ENCODE measurements at places on chromosomes 1 and 21.

DNA sequence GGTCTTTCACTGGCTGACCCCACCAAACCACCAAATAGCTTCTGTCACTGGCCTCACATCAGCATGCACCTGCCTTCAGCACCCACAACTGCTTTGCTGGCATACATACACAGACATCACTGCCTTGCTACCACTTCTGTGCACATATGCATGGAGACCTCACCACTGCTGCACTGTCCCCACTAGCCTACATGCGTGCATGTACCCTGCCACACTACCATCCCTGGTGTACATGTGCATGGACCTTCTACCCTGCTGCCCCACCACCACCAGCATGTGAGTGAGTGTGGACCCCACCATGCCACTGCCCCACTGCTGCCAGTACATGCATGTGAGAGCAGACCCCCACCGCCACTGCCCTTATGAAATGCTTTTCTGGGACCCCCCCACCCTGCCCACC lies 6.1 kb downstream of the CD1C start:
- no peak overlapping the region for H3K27ac ChIP-seq
- H3K4me3 ChIP-seq: no peak overlapping the region
- H3K27me3 ChIP-seq: no peaks in the 10 kb centered on the region
- no peaks in the 10 kb centered on the region for H3K4me1 ChIP-seq

- no peak for DNase-seq
- H3K4me1 ChIP-seq: no peaks in the 10 kb centered on the region
- peaks cover 13% of the 10 kb centered on the region for H3K27me3 ChIP-seq
- no peaks in the 10 kb centered on the region for H3K36me3 ChIP-seq
Observed at GRCh38 chr1:204744107-204744779, 58.7 kb upstream of the LRRN2 start.

DNA sequence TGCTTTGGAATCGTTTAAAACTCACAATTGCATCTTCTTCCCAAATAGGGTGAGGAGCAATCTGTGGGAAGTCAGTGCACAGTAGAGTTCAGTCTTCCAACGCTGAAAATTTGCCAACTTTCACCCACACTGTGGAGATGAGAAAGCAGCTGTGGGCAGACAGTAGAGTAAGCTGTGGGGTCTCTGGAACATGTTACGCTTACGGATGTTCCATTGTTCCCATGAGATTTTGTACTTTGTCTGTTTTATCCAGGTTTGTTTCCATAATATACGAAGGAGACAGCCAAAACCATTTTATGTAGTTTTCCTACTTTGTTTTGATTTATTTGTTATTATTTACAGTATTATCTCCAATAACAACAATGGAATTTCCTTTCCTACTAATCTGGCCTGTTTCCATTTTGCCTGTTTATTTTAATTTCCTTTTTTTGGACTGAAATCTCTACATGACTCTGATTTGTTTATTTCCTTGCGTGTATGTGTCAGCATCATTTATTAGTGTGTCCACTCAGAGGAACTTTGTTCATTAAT lies 65.1 kb upstream of the RGL1 start:
- no peak overlapping the region for H3K4me3 ChIP-seq
- H3K27me3 ChIP-seq: no peaks in the 10 kb centered on the region
- H3K27ac ChIP-seq: no peak overlapping the region
- H3K4me1 ChIP-seq: no peaks in the 10 kb centered on the region
- no peaks in the 10 kb centered on the region for H3K36me3 ChIP-seq
- no peak for DNase-seq

DNA sequence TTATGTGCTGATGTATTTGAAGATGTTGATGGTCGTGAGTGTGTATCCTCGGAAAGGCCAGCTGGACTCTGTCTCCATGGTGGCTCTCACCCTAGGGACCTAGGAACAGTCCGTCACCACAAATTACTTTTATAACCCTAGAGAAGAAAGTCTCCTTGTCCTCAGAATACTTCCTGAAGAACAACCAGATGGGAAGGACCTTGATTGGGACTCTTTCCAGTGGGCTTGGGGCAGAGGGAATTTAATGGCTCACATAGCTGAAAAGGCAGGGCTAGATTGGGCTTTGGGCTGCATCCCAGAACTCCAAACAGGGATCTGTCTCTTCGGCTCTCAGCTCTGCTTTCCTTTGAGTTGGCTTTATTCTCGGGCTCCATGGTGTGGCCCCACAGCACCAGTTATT lies 90.8 kb downstream of the TBX19 start:
- no peaks in the 10 kb centered on the region for H3K36me3 ChIP-seq
- no peak for DNase-seq
- no peaks in the 10 kb centered on the region for H3K27me3 ChIP-seq
- no peaks in the 10 kb centered on the region for H3K4me1 ChIP-seq

GRCh38 chr1:36918604-36919003 lies 115.7 kb downstream of the GRIK3 start:
- H3K36me3 ChIP-seq: no peaks in the 10 kb centered on the region
- no peaks in the 10 kb centered on the region for H3K27me3 ChIP-seq
- no peaks in the 10 kb centered on the region for H3K4me1 ChIP-seq
- no peak overlapping the region for H3K4me3 ChIP-seq
- H3K27ac ChIP-seq: no peak overlapping the region

DNA sequence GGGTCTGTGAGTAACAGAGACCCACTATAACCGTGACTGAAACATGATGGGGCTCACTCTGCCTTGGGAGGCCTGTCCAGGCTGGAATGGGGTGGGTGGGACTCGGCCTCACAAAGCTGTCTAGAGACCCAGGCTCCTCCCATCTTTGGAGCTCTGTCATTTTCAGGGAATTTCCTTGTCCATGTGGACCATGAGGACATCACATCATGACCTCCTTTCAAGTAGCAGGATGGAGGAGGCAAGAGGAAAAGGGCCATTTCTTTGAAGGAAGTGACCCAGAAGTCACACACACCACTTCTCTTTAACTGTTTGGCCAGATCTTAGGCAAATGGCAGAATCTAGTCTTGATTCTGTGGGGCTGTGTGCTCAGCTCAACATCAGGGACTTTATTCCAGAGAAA lies 79.9 kb downstream of the CNIH3 start:
- H3K4me1 ChIP-seq: no peaks in the 10 kb centered on the region
- H3K36me3 ChIP-seq: no peaks in the 10 kb centered on the region
- H3K27ac ChIP-seq: no peak overlapping the region
- H3K4me3 ChIP-seq: no peak overlapping the region
- DNase-seq: no peak

GRCh38 chr1:211511030-211511700 lies 19.2 kb upstream of the RD3 start:
- no peak overlapping the region for H3K4me3 ChIP-seq
- H3K27me3 ChIP-seq: peaks cover 1% of the 10 kb centered on the region
- peaks cover 4% of the 10 kb centered on the region for H3K4me1 ChIP-seq
- no peak overlapping the region for H3K27ac ChIP-seq

DNA sequence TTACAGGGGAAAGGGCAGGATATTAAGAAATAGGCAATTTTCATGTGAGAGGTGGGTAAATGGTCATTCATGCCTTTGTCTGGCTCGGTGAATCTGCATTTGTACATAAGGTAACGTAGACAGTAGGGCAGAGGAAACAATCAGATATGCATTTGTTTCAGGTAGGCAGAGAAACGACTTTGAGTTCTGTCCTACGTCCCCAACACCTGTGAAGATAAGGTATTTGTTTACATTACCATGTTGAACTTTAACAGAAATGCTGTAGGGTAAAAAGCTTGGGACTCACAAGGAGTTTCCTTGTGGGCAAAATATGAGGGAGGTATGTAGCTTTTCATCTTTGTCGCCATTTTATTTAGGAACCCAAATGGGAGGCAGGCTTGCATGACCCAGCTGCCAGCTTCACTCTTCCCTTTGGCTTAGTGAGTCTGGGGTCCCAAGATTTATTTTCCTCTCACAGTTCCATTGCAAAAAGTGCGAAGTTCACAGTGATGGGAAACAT lies 31.4 kb downstream of the B3GALT5 start:
- no peak overlapping the region for H3K27ac ChIP-seq
- no peaks in the 10 kb centered on the region for H3K27me3 ChIP-seq
- no peak for DNase-seq
- H3K4me1 ChIP-seq: no peaks in the 10 kb centered on the region
- no peaks in the 10 kb centered on the region for H3K36me3 ChIP-seq

- H3K4me1 ChIP-seq: no peaks in the 10 kb centered on the region
- no peaks in the 10 kb centered on the region for H3K27me3 ChIP-seq
- no peak overlapping the region for H3K4me3 ChIP-seq
- no peak for DNase-seq
Observed at GRCh38 chr1:31837451-31838158, 21.8 kb upstream of the SPOCD1 start.

- peak; percentile 49 for DNase-seq
- no peaks in the 10 kb centered on the region for H3K27me3 ChIP-seq
- peaks cover 5% of the 10 kb centered on the region for H3K4me1 ChIP-seq
- peak overlapping the region; percentile 83 for H3K27ac ChIP-seq
- H3K36me3 ChIP-seq: peaks cover 2% of the 10 kb centered on the region
Observed at GRCh38 chr1:2555634-2556276, 416 bp upstream of the TNFRSF14 start.

- H3K4me1 ChIP-seq: no peaks in the 10 kb centered on the region
- no peaks in the 10 kb centered on the region for H3K36me3 ChIP-seq
- H3K27me3 ChIP-seq: no peaks in the 10 kb centered on the region
- no peak for DNase-seq
Observed at GRCh38 chr1:59007429-59007819, 223.6 kb upstream of the JUN start.

- H3K27me3 ChIP-seq: no peaks in the 10 kb centered on the region
- H3K27ac ChIP-seq: peak overlapping the region; percentile 76
- H3K36me3 ChIP-seq: peaks cover 4% of the 10 kb centered on the region
- peaks cover 5% of the 10 kb centered on the region for H3K4me1 ChIP-seq
Observed at GRCh38 chr1:31295874-31296485, 608 bp downstream of the SNRNP40 start.

DNA sequence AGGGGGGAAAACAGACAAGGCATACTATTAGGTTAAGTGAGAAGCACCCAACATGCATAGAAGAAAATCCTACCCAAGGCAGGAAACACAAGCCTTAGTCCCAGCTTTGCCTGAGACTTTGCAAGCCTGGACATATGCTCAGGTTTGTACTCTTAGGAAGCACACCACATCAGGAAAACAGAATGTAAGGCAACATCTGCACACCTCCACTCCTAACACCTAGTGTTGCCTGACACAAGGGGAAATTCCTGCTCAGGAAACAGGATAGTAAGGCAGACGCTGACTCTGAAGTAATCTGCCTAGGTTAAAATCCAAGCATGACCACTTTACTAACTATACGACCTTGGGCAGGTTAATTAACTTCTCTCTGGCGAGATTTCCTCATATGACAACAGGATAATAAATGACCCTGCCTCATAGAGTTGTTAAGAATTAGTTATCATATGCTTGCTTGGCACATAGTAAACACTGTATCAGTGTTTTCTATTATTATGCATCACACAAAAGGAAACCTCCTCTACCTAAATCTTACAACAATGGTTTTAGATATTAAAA lies 119.8 kb downstream of the ZZZ3 start:
- H3K27ac ChIP-seq: no peak overlapping the region
- H3K27me3 ChIP-seq: no peaks in the 10 kb centered on the region
- no peak overlapping the region for H3K4me3 ChIP-seq
- no peaks in the 10 kb centered on the region for H3K4me1 ChIP-seq
- H3K36me3 ChIP-seq: peaks cover 2% of the 10 kb centered on the region

DNA sequence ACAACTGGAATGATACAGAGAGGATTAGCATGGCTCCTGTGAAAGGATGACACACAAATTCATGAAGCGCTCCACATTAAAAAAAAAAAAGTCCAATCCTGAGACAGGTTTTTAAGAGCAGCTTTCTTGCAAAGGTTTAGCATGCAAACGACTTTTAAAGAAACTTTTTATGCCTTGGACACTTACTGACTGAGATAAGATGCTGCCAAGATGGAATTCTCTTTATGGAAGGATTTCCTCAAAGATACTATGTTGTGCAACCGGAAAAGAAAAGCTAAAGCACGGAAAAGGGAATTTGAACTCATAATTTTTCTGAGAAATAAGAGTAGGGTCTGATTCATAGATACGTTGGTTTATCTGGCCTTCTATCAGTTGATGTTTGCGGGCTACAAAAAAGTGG lies 27.3 kb downstream of the PIGP start:
- no peaks in the 10 kb centered on the region for H3K27me3 ChIP-seq
- H3K36me3 ChIP-seq: no peaks in the 10 kb centered on the region
- no peak for DNase-seq
- H3K27ac ChIP-seq: no peak overlapping the region

GRCh38 chr1:228975238-228975907 lies 240.1 kb downstream of the RHOU start:
- no peaks in the 10 kb centered on the region for H3K4me1 ChIP-seq
- H3K27ac ChIP-seq: no peak overlapping the region
- no peak for DNase-seq
- H3K36me3 ChIP-seq: no peaks in the 10 kb centered on the region
- H3K4me3 ChIP-seq: no peak overlapping the region
- H3K27me3 ChIP-seq: no peaks in the 10 kb centered on the region

DNA sequence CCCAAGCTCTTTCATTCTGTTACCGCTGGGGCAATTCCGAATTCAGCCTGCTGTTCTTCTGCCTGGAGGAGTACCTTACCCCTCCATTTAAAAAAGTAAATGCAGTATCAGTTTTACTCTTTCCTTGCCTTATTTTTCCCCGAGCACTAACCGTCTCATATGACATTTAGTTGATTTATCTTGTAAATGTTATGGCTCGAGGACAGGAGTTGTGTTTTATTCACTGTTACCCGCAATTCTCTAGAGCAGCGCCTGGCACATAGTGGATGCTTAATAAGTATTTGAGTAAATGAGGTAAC lies 425 bp upstream of the TADA1 start:
- DNase-seq: no peak
- H3K27ac ChIP-seq: no peak overlapping the region

DNA sequence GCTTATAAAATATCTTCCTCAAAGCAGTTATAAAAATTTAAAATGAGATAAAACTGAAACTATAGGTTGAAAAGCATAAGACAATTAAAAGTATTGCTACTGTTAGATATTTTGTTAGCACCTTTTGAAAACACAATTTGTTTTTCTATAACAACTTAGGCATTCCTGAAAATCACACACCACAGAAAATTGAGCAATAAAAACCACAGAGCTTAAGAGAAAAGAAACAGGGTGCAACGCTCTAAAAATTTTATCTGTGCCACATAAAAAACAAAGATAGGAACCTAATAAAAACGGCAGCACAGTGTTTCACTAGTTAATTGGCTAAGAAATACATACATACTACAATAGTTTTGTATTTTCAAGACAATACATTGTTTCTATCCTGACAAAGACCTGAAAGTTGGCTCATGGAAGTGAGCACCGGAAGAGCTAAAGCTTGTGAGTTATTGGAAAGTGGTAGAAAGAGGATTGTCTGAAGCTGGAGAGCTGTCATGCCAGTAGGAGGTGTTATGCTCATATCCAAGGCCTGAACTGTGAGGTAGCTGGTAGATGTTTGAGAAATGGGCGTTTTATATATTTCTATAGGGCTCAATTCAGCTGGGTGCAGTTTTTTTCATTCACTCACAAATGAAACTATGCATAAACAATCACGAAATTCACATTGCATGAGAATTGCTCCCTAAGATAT lies 45.8 kb downstream of the RGS7 start:
- peaks cover 2% of the 10 kb centered on the region for H3K4me1 ChIP-seq
- no peak for DNase-seq
- H3K27ac ChIP-seq: no peak overlapping the region
- no peak overlapping the region for H3K4me3 ChIP-seq
- no peaks in the 10 kb centered on the region for H3K27me3 ChIP-seq

GRCh38 chr21:41451753-41452676 lies 26.0 kb downstream of the MX1 start:
- no peaks in the 10 kb centered on the region for H3K27me3 ChIP-seq
- H3K4me3 ChIP-seq: no peak overlapping the region
- no peaks in the 10 kb centered on the region for H3K36me3 ChIP-seq
- H3K27ac ChIP-seq: no peak overlapping the region

Measured in fibroblast of lung (primary cell).